ENCODE measurements at places on chromosomes 5 and 9.

GRCh38 chr5:157624144-157624543 is 28.1 kb downstream of the SOX30 start:
- no peak for DNase-seq

DNA sequence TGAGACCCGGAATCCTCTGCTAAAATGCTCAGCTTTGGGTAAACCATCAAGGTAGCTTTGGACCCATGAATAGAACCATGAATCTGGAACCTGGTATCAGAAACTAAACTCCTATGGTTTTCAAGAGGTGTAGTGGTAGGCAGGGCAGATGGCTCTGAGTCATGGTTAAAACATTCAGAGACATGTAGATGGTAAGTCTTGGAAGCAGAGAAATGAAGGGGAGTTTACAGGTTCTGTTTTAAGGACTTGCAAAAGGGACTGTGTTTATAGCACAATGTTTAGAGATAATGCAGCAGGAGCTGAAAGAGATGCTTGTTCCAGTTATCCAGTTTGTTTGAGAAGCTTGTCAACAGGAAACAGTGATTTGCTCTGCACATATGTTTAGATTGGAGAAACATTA is 36.0 kb upstream of the FBN2 start:
- no peak for DNase-seq

- DNase-seq = no peak
Measured at GRCh38 chr9:79489261-79490000, 82.3 kb upstream of the TLE4 start.

- no peak for DNase-seq
Measured at GRCh38 chr5:37722236-37723161, 117.3 kb downstream of the GDNF start.

DNA sequence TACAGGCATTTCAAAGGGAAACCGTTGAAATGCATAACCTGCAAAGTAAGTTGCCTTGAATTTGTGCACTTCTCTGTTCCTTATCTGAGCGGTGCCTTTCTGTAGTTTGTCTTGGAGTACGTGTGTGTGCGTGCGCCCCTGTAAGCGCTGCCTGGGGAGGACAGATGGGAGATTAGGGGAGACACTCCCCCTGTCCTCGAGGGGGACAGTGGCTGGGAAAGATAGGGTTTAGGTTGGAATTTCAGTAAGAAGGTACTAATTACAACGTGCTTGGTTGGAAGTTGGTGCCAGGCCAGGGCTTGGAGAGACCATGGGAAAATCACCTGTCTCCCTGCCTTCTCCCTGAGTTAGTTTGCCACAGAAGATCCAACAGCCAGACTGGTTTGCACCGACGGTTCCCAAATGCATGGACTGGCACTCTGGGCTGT is 73.2 kb downstream of the PIK3R1 start:
- no peak for DNase-seq

- DNase-seq = no peak
Measured at GRCh38 chr5:157528036-157528632, 47.4 kb downstream of the ADAM19 start.

GRCh38 chr5:130868186-130868840 is 296.7 kb downstream of the HINT1 start:
- no peak for DNase-seq

DNA sequence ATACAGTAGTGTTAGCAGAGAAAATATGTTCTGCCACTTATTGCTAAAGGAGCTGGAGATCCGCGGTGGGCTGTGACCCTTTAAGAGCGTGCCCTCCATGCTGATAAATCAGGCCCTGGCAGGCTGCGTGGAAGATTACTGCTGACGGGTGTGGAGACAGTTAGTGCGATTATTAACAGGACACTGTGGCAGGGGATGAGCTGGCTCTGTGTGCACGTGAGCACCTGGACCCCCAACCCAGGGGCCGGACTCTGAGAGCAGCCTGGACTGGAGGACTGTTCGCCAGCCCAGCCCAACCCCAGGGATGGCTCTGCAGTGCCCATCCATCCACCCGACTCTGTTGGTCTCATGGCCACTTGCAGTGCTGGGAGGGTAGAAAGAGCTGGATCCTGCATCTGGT is 162.0 kb downstream of the MELK start:
- DNase-seq = no peak

DNA sequence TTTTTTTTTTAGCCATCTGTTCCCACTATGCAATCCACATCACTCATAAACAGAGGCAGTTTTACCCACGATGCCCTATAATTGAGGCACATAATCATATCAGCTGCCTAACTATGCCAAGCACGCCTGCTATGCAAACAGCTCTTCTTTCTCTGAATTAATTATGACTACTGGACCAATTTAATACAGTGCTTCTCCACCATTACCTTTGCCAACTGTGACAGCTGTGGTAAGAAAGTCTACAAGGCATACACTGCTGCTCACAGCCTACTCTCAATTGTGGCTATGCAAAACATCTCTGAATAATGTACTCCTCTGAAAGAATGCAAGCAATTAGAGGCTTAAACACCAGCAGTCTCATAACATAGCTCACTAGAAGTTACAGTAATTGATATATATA is 97.1 kb downstream of the DTWD2 start:
- DNase-seq = no peak
